Activated CD4-positive, CD25-positive, alpha-beta regulatory T cell treated with anti-CD3 and anti-CD28 coated beads, Interleukin-2, amount 50 U/mL, for 72 hours (primary cell): ENCODE measurements at places on chromosomes 6 and 20.

- DNase-seq: no peak
Observed at GRCh38 chr6:128929869-128930268, 46.9 kb downstream of the LAMA2 start.

GRCh38 chr6:56927538-56928453, 27.1 kb upstream of the BEND6 start:
- no peak for DNase-seq

GRCh38 chr6:160978141-160978901, 13.2 kb upstream of the MAP3K4 start:
- DNase-seq: no peak

GRCh38 chr6:19479551-19479950, 357.6 kb upstream of the ID4 start:
- DNase-seq: no peak

DNA sequence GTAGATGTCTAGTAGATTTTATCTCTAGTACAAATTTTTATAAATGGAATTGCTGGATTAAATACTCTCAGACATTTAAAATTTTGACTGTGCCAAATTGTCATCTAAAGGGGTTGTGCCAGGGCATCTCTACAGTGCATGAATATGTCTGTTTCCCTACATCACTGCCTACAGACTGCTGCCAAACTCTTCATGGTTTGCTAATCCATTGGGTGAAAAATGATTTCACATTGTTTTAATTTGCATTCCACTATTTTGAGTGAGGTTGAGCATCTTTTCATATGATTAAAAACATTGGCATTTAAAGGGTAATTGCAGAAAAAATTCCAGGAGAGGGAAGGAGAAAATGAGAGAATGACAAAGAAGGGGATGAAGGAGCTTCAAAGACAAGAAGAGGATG, 267.7 kb upstream of the RNF24 start:
- DNase-seq: no peak

DNA sequence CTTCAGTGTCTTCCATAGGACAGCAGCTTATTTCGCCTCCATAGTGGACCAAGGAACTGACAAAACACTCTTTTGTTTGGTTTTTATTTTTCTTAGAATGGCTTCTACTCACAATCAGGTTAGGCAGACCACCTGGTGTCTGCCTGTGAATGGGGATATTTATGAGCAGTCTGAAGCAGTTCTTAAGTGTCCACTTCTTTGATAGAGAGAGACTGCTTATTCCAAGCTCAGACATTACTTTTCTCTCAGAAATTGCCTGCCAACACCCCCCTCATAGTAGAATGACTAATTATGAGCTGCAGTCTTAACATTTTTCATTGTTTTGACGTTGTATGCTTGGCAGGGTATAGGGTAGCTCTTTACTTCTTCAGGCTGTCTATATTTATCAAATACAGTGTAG, 174.7 kb downstream of the ZFAND3 start:
- no peak for DNase-seq
